ENCODE measurements at places on chromosomes 6 and 20. TPM values are rescaled to one million over a fixed set of nuclear protein-coding genes. Genes with fewer than 3 reads are reported as not detected.

- DNase-seq = no peak
These were observed 1.2 kb downstream of the LINC00237 start for GRCh38 chr20:21104921-21105320.

KIFC1 gene
- total RNA-seq = 60.6 TPM

DSN1 gene
- total RNA-seq = 39.8 TPM

CRISP2 gene
- not detected for total RNA-seq

Data from PC-3 (cell line).